Ascending aorta (tissue), 2 donors: ENCODE measurements at places on chromosomes 4 and X.
A peak's percentile ranks its signal among the peaks of the same experiment; 100 is the strongest.

DNA sequence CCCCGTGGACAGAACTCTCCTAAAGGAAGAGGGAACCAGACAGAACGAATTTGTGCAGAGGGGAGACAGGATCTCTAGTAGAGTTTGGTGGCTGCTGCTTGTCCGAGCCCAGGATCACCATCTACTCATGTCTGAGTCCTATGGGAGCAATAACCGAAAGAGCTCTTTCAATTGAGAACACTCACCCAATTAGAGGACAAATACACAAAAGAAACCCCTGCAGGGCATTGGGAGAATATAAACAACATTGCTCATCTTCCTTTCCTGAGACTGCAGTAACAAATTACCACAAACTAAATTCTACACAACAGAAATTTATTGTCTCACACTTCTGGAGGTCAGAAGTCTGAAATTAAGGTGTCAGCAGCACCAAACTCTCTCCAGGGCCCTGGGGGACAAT, 65.6 kb downstream of the SPINK2 start:
- H3K4me3 ChIP-seq = no peak overlapping the region
- H3K4me1 ChIP-seq = peaks cover 19% of the 10 kb centered on the region
- no peaks in the 10 kb centered on the region for H3K36me3 ChIP-seq
- H3K27me3 ChIP-seq = no peaks in the 10 kb centered on the region

DNA sequence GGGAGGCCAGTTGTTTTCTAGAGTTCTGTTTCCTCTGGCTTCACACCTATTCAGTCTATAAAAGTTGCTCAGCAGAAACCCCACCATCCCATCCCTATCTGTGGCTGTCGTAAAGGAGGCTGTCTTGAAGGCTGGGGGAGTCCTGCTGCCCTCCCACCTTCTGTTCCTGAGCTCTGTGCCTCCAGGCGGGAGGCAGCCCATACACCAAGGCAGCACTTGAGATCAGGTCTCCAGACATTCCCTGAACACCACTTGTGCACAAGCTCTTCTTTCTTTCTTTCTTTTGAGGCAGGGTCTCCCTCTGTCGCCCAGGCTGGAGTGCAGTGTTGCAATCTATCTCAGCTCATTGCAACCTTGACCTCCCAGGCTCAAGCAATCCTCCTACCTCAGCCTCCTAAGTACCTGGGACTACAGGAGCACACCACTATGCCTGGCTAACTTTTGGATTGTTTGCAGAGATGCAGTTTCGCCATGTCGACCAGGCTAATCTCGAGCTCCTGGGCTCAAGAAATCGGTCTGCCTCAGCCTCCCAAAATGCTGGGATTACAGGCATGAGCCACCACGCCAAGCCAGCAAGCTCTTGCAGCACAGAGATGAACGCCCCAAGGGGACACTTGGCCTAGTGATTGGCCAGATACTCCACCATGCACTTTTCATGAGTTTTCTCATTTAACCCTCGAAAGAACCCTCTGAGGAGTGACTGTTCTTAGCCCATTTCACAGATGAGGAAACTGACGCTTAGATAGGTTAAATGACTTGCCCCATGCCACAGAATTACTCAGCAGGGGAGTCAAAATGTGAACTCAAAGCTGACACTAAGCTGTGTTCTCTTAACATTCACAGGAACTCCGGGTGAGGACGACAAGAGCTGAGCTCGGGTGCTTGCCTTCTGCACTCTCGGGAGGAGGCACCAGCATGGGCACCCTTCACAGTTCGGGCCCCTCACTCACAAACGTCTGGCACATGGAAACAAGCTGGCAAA, 55.8 kb upstream of the ENPP6 start:
- H3K36me3 ChIP-seq = no peaks in the 10 kb centered on the region
- DNase-seq = no peak
- no peaks in the 10 kb centered on the region for H3K4me1 ChIP-seq

GRCh38 chrX:40093586-40093985, 4.2 kb downstream of the BCOR start:
- peaks cover 2% of the 10 kb centered on the region for H3K4me1 ChIP-seq
- H3K27ac ChIP-seq = no peak overlapping the region
- H3K4me3 ChIP-seq = peak overlapping the region; percentile 74
- no peak for DNase-seq
- no peaks in the 10 kb centered on the region for H3K27me3 ChIP-seq

GRCh38 chr4:73687421-73687820, 52.9 kb upstream of the CXCL8 start:
- H3K4me1 ChIP-seq = no peaks in the 10 kb centered on the region
- H3K36me3 ChIP-seq = no peaks in the 10 kb centered on the region
- no peaks in the 10 kb centered on the region for H3K27me3 ChIP-seq
- DNase-seq = no peak

GRCh38 chr4:152700151-152700550, 20.4 kb upstream of the TMEM154 start:
- no peak overlapping the region for H3K27ac ChIP-seq
- no peak for DNase-seq
- H3K4me1 ChIP-seq = no peaks in the 10 kb centered on the region
- H3K4me3 ChIP-seq = no peak overlapping the region

- DNase-seq = peak; percentile 29
- H3K27ac ChIP-seq = no peak overlapping the region
- H3K36me3 ChIP-seq = no peaks in the 10 kb centered on the region
- H3K4me3 ChIP-seq = no peak overlapping the region
- peaks cover 12% of the 10 kb centered on the region for H3K4me1 ChIP-seq
These were observed 199.1 kb downstream of the SPATA18 start for GRCh38 chr4:52250154-52250553.

GRCh38 chrX:9431281-9431680, 33.6 kb upstream of the TBL1X start:
- H3K27me3 ChIP-seq = no peaks in the 10 kb centered on the region
- H3K4me1 ChIP-seq = no peaks in the 10 kb centered on the region
- DNase-seq = no peak
- H3K27ac ChIP-seq = no peak overlapping the region
- no peak overlapping the region for H3K4me3 ChIP-seq
- no peaks in the 10 kb centered on the region for H3K36me3 ChIP-seq

DNA sequence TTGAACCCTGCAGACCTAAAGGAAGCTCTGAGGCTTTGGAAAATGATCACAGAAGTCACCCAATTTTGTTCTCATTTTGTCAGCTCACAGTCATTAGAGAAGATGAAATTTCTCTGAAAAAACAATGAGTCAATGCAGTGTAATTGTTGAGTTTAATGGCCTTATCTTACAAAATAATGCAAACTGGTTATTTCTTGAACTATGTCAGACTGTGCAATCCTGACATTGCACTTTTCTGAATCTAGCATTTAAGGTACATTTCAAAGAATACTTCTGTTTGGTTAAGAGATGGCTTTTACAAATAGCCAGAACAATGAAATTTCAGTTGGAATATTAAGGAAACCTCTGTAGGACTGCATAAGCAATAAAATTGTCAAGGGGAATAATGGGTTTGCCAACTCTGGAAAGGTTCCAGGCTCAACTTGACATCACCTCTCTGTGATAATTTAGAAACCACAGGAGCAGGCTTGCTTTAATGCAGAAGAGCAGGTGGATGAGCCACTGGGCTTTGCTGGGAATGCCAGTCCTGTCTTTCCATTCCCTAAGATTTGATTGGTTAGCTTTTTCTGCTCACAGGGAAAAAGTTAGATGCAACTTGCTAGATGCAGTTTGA, 222.8 kb downstream of the FRMPD4 start:
- H3K4me3 ChIP-seq = no peak overlapping the region
- H3K36me3 ChIP-seq = no peaks in the 10 kb centered on the region
- no peaks in the 10 kb centered on the region for H3K4me1 ChIP-seq

DNA sequence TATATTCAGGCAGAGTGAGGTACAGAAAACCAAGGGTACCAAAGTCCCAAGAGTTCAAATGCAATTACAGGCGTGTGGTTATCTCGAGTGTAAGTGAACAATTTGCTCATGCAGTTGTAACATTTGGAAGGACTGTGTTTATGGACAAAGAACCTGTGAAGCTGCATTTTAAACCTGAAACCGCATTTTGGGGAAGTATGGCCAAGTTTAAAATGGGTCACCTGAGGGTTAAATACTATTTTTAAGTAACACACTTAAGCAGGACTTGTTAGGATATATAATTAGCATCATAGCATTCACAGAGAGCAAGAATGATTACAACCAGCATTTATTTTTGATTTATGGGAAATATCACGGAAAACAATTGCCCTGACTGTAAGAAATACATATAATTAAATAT, 79.1 kb upstream of the LCORL start:
- no peak overlapping the region for H3K4me3 ChIP-seq
- H3K27me3 ChIP-seq = no peaks in the 10 kb centered on the region
- no peaks in the 10 kb centered on the region for H3K36me3 ChIP-seq
- no peaks in the 10 kb centered on the region for H3K4me1 ChIP-seq
- no peak for DNase-seq

GRCh38 chr4:71827826-71828225, 43.9 kb upstream of the GC start:
- H3K27me3 ChIP-seq = no peaks in the 10 kb centered on the region
- no peak overlapping the region for H3K27ac ChIP-seq
- no peaks in the 10 kb centered on the region for H3K36me3 ChIP-seq
- H3K4me3 ChIP-seq = no peak overlapping the region

- no peak for DNase-seq
- H3K36me3 ChIP-seq = no peaks in the 10 kb centered on the region
- no peaks in the 10 kb centered on the region for H3K4me1 ChIP-seq
- H3K4me3 ChIP-seq = no peak overlapping the region
These were observed 49.5 kb downstream of the GPR50 start for GRCh38 chrX:151225843-151226242.

DNA sequence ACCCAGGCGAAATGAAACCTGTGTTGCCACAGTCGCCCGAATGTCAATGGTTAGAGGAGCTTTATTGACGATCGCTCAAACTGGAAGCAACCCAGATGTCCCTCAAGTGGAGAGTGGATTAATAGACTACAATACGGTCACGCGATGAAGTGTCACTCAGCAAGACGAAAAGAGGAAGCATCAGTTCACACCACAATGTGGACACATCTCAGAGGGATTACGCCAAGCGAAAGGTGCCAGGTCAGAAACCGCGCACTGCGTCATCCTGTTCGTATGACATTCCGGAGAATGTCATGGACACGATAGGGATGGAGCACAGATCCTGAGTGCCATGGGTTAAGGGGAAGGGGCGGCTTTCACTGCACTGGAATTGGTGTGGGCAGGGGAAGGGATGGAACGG, 111.7 kb downstream of the HMX1 start:
- no peak for DNase-seq
- no peaks in the 10 kb centered on the region for H3K27me3 ChIP-seq
- no peaks in the 10 kb centered on the region for H3K4me1 ChIP-seq
- H3K4me3 ChIP-seq = no peak overlapping the region
- no peaks in the 10 kb centered on the region for H3K36me3 ChIP-seq
- H3K27ac ChIP-seq = no peak overlapping the region

GRCh38 chr4:124934916-124935315, 222.4 kb upstream of the ANKRD50 start:
- no peaks in the 10 kb centered on the region for H3K27me3 ChIP-seq
- no peak overlapping the region for H3K27ac ChIP-seq
- DNase-seq = no peak
- no peak overlapping the region for H3K4me3 ChIP-seq
- H3K36me3 ChIP-seq = no peaks in the 10 kb centered on the region
